ENCODE measurements at places on chromosomes 5 and 9.

DNA sequence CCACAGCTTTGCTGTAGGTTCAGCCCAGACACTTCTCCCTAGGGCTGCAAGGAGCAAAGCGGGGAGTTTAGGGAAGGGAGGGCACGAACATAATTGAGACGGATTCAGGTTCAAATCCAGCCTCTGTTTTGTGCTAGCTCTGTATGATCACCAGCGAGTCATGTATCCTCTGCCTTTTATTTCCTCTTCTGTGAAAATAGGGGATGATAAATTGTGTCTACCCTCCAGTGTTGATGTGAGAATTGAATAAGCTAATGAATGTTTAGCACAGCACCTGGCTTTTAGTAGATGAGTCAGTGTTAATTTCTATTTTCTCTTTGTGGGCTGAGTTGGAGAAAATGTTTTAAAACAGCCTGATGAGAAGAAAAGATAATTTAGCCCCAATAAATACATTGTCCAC lies 6.2 kb downstream of the MLANA start:
- no peak for DNase-seq

DNA sequence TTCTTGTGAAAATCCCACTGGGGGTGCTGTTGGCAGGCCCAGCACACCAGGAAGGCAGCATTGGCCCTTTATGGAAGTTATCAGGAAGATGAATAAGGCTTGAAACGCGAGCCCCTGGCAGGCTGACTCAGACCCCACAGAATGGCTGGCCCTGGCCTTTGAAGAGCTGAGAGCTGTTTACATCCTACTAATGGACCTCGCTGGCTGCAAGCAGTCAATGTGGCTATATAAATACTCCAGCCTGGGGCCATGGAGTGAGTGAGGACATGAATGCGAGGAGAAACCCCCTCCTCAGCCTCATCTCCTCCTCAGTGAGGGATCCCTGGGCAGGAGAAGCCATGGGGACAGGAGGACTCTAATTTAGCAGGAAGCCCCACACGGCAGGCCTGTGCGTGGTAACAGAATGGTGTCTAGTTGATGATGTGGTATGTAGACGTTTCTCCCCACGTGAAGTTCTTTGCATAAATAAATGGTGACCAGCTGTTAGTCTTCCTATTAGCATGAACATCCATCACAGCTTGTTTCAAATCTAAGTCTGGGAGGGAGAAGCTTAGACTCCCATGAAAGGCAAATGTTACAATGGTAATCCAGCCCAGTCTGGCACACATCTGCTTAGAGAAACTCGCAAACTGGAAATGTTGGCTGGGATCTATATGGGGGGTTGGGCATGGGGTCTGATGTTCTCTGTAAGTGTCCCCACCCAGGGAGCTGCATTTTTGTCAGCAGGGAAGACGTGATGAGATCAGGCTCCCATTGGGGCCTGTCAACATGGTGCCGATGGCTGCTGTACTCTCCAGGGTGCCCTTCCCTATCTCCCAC lies 175.1 kb upstream of the PITX1 start:
- DNase-seq = no peak

GRCh38 chr5:62653001-62653863 lies 74.6 kb downstream of the LRRC70 start:
- no peak for DNase-seq

- DNase-seq = no peak
These were observed 28.1 kb downstream of the ACSL6 start for GRCh38 chr5:131983244-131983771.

DNA sequence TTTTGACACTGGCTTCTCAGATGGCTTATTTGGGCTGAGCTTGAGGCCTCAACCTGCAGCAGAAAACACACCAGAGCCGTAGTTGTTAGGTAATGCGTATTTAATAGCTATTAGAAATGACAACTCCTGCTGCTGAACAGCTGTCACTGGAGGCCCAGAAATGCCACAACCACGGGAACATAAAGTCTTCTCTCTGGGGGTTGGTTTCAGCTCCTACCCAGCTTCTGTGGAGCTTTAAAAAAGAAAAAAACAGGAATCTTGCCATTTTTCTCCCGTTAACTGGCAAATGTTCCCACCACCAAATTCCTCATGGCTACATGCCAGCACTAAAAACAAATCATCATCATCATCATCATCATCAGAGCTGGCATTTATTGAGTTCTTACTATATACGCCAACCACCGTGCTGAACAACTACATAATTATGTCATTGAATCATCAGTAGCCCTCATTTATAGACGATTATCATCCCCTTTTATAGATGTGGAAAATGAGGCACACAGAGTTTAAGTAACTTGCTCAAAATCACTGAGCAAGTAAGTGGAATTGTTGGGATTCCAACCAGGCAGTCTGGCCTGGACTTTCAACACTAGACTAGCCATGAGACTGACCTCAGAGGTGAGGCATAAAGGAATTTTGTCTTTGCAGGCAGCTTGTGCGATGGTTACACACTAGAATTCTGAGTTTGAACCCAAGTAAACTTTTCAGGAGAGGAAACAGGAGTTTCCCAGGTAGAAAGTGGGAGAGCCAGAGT lies 185.3 kb upstream of the WWC1 start:
- no peak for DNase-seq

GRCh38 chr5:78006449-78006848 lies 230.3 kb upstream of the TBCA start:
- DNase-seq = no peak

- DNase-seq = no peak
These were observed 641.5 kb upstream of the CDH10 start for GRCh38 chr5:25286319-25286718.

- DNase-seq = no peak
These were observed 1.1 kb downstream of the PRUNE2 start for GRCh38 chr9:76904661-76905457.
